Smooth muscle cell of the pulmonary artery (primary cell): ENCODE measurements at places on chromosomes 16 and 17. TPM values are rescaled to one million over a fixed set of nuclear protein-coding genes. Genes with fewer than 3 reads are reported as not detected.

KCNG4 gene
- not detected in 2 replicates for total RNA-seq

FOXC2 gene
- 5.0 and 6.4 TPM in 2 replicates for total RNA-seq

SLC9A5 gene
- total RNA-seq = 3.4 and 4.2 TPM in 2 replicates

HS3ST4 gene
- total RNA-seq = not detected in 2 replicates

MPO gene
- not detected in 2 replicates for total RNA-seq

KCNJ18 gene
- total RNA-seq = not detected in 2 replicates

CDC42EP4 gene
- 36.4 and 40.6 TPM in 2 replicates for total RNA-seq

NTN1 gene
- total RNA-seq = 0.26 and 1.3 TPM in 2 replicates

SCGB1C2 gene
- total RNA-seq = not detected in 2 replicates
